Kidney (tissue), 22 donors: ENCODE measurements at places on chromosomes 1 and 21.
A peak's percentile ranks its signal among the peaks of the same experiment; 100 is the strongest.

DNA sequence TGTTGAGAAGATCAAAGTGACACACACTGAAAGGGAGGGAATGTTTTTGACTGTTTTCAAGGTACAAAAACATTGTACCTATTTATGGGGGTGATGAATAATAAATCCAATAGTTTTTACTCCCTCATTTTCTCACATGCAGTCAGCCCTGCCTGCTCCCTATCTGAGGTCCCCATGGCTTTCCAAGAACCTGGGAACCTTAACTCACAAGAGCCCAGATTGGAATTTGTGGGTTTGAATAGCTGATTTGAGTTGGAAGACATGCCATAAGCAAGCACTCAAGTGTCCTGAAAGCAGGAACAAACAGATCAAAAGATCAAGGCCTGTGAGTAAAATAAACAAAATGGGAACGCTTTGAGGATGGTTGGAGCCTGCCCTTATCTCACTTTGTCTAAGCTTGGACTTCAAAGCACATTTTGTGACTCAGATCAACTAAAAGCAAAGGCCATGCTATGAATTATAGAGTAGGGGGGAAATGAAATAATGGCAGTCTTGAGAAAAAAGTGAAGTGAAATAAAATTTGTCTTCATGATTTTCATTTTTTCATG lies 136.6 kb downstream of the LYPLAL1 start:
- DNase-seq = no peak
- H3K4me1 ChIP-seq = no peaks in the 10 kb centered on the region
- no peaks in the 10 kb centered on the region for H3K27me3 ChIP-seq
- H3K27ac ChIP-seq = no peak overlapping the region
- no peaks in the 10 kb centered on the region for H3K36me3 ChIP-seq

DNA sequence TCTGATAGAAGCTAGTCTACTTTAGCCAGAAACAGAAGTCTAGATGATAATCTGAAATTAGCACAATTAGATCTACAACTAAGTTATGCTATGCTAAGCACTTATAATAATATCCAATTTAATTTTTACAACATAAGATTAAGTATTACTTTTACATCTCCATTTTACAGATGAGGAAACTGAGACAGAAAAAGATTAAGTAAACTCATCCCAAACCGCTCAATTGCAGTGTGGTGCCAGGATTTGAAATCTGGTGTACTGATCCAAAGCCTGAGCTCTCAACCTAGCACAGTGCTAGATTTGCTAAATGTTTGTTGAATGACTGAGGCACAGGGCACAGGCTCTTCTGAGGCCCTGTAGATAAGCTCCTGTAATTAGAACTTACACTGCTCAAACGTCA lies 13.8 kb downstream of the KNCN start:
- peaks cover 11% of the 10 kb centered on the region for H3K4me1 ChIP-seq
- DNase-seq = no peak
- H3K4me3 ChIP-seq = no peak overlapping the region
- H3K27me3 ChIP-seq = peaks cover 7% of the 10 kb centered on the region
- no peaks in the 10 kb centered on the region for H3K36me3 ChIP-seq
- H3K27ac ChIP-seq = no peak overlapping the region

DNA sequence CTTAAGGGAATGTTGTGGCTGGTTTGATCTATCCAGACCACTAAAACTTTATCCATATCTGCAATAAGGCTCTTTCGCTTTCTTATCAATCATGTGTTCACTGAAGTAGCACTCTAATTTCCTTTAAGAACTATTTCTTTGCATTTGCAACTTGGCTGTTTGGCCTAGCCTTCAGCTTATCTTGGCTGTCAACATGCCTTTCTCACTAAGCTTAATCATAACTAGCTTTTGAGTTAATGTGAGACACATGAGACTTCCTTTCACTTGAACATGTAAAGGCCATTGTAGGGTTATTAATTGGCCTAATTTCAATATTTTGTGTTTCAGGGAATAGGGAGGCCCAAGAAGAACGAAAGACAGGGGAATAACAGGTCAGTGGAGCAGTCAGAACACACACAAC lies 124.7 kb downstream of the TNFSF18 start:
- no peaks in the 10 kb centered on the region for H3K36me3 ChIP-seq
- DNase-seq = no peak
- no peaks in the 10 kb centered on the region for H3K27me3 ChIP-seq
- H3K4me3 ChIP-seq = no peak overlapping the region

DNA sequence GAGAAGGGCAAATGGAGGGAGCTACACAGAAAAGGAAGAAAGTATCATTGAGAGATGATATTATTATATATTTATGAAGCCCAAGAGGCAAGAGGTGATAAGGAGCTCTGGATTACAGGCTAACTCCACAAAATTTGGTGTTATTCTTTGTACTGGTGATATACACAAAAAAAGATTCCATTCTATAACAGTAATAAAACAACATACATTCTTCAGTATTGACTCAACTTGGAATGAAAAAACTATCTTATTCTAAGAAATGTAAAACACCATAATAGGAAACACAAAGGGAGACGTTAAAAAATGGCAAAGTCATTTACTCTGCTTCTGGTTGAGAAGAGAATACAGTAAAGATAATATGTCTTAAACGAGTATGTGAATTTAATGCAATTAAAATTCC lies 99.4 kb downstream of the TEX35 start:
- H3K4me1 ChIP-seq = no peaks in the 10 kb centered on the region
- no peaks in the 10 kb centered on the region for H3K36me3 ChIP-seq
- H3K27me3 ChIP-seq = no peaks in the 10 kb centered on the region
- DNase-seq = no peak

DNA sequence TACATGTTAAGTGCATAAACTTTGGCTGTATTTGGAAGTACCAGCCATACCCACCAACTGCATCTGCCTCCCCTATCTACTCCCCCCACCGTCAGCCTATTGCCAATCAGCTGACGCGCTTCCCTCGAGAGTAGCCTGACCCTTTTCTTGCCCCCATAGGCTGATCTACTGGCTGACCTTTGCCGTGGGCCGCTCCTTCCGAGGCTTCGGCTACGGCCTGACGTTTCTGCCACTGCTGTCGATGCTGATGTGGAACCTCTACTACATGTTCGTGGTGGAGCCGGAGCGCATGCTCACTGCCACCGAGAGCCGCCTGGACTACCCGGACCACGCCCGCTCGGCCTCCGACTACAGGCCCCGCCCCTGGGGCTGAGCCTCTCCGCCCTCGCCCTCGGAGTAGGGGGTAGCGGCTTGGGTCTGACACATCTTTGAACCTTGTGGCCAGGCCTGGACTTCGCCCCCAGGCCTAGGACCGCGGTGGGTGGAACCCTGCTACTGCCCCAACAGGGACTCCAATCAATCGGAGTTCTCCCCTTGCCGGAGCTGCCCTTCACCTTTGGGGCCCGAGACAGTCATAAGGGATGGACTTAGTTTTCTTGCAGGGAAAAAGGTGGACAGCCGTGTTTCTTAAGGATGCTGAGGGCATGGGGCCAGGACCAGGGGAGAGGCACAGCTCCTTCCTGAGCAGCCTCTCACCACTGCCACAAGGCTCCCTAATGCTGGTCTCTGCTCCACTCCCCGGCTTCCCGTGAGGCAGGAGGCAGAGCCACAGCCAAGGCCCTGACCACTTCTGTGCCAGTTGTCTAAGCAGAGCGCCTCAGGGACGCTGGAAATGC lies 4.0 kb downstream of the GLMP start:
- H3K36me3 ChIP-seq = no peaks in the 10 kb centered on the region
- peaks cover 13% of the 10 kb centered on the region for H3K4me1 ChIP-seq
- peak; percentile 88 for DNase-seq
- H3K4me3 ChIP-seq = peak overlapping the region; percentile 76

DNA sequence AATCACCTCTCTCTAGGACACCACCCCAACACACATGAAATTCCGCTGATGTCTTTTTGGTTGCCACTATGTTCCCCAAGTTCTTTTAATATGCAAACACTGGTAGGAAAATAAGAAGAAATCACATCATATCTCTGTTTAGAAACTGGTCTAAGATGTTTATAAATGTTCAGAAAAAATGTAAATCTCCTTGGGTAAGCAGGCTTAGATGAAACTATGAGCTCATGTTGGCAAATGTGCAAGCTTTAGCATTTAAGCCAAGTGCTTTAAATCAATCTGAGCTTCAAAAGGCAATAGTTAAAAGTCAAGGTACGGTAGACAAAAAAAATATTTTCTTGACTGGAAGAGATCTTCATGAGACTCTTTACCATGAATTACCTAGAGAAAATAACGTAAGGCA lies 25.2 kb upstream of the SLAMF9 start:
- H3K4me1 ChIP-seq = no peaks in the 10 kb centered on the region
- H3K27me3 ChIP-seq = no peaks in the 10 kb centered on the region
- H3K36me3 ChIP-seq = no peaks in the 10 kb centered on the region
- H3K27ac ChIP-seq = no peak overlapping the region

DNA sequence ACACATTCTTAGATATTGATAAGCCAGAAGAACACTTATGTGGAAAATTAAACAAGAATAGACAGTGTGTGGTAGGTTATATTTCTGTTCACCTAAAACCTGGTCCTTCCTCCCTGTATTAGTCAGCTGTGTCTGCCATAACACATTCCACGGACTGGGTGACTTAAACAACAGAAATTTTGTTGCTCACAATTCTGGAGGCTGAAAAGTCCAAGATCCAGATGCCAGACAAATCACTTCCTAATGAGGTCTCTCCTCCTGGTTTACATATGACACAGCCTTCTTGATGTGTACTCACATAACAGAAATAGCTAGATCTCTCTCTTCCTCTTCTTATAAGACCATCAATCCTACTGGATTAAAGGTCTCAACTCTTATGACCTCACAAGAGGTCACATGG lies 25.7 kb downstream of the JMJD4 start:
- no peak overlapping the region for H3K27ac ChIP-seq
- no peak overlapping the region for H3K4me3 ChIP-seq
- no peaks in the 10 kb centered on the region for H3K4me1 ChIP-seq
- H3K36me3 ChIP-seq = no peaks in the 10 kb centered on the region

DNA sequence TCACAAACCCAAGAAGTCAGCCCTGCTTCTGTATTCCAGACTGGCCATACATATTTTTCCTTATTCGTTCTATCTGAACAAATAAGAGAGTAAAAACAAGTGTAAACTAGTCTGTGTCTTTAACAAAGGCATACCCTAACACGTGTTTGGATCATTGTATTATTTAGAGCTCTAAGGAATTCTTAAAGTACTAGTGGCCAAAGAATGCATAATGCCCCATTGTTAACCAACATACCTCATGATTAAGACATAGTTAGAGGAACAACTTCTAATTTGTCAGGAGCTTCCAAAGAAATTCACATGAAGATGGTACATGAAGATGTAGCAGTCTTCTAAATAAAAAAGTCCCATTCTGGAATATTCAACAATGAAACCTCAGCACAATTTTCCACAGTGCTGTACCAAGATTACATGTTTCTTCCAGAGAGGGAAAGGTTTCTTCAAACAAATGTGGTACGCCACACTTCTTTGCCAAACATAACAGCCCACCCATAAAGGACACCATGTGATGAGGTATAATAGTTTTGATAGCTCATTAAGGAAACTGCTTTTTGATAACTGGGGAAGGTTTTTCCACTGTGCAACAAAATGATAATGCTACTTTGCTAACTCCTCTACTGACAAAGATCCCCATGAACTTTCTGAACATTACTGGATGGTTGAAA lies 5.0 kb downstream of the PALMD start:
- peak overlapping the region; percentile 87 for H3K27ac ChIP-seq
- DNase-seq = no peak
- H3K4me1 ChIP-seq = peaks cover 9% of the 10 kb centered on the region
- H3K36me3 ChIP-seq = no peaks in the 10 kb centered on the region
- H3K27me3 ChIP-seq = no peaks in the 10 kb centered on the region
- no peak overlapping the region for H3K4me3 ChIP-seq

DNA sequence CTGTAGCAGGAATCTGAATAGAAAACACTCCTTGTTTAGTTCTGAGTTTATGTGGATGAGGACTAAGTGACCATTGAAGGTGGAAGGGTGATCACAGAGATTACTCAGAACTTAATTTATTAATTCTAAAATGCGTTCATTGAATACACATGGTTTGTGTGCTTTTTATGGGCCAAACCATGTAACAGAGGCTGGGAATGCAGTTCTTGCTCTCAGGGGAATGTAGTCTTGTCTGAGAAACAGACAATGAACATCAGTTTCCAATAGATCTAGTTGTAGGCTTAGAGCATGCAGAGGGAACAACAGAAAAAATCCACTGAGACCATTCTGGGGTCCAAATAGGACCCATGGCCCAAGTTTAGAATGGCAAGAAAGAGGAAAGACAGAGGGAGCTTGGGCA lies 46.1 kb downstream of the ITSN1 start:
- H3K4me3 ChIP-seq = no peak overlapping the region
- H3K27ac ChIP-seq = no peak overlapping the region
- H3K36me3 ChIP-seq = no peaks in the 10 kb centered on the region
- DNase-seq = no peak

GRCh38 chr1:10838541-10838940 lies 42.1 kb upstream of the CASZ1 start:
- H3K4me1 ChIP-seq = no peaks in the 10 kb centered on the region
- H3K27ac ChIP-seq = no peak overlapping the region
- no peak for DNase-seq
- H3K4me3 ChIP-seq = no peak overlapping the region

- H3K27ac ChIP-seq = no peak overlapping the region
- no peaks in the 10 kb centered on the region for H3K36me3 ChIP-seq
- H3K27me3 ChIP-seq = no peaks in the 10 kb centered on the region
- peaks cover 24% of the 10 kb centered on the region for H3K4me1 ChIP-seq
- DNase-seq = no peak
Observed at GRCh38 chr1:204338360-204338759, 21.4 kb downstream of the PLEKHA6 start.

DNA sequence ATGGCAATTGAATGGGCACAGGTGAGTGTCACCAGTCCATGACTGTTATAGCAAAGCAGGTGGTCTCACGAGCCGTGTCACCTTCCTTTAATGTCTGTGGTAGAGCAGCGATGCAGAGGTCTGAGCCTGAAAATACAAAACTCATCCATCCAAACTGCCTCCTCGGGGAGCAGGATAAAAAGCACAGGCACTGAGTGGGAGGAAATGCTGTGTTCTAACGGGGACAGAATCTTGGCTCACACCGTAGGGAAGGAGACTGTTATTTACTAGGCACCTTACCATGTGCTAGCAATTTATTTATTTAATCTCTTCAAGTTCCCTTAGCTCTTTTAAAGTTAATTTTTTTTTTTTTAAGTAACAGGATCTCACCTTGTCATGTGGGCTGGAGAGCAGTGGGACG lies 1.2 kb downstream of the ASCL5 start:
- no peaks in the 10 kb centered on the region for H3K36me3 ChIP-seq
- no peaks in the 10 kb centered on the region for H3K27me3 ChIP-seq
- no peak for DNase-seq
- H3K4me3 ChIP-seq = no peak overlapping the region
- no peaks in the 10 kb centered on the region for H3K4me1 ChIP-seq

- no peaks in the 10 kb centered on the region for H3K36me3 ChIP-seq
- no peaks in the 10 kb centered on the region for H3K4me1 ChIP-seq
- DNase-seq = no peak
- H3K27ac ChIP-seq = no peak overlapping the region
- H3K4me3 ChIP-seq = no peak overlapping the region
- no peaks in the 10 kb centered on the region for H3K27me3 ChIP-seq
Observed at GRCh38 chr1:222210776-222211175, 337.1 kb downstream of the HHIPL2 start.

- no peak for DNase-seq
- H3K27ac ChIP-seq = no peak overlapping the region
- no peaks in the 10 kb centered on the region for H3K27me3 ChIP-seq
- no peak overlapping the region for H3K4me3 ChIP-seq
- no peaks in the 10 kb centered on the region for H3K36me3 ChIP-seq
- no peaks in the 10 kb centered on the region for H3K4me1 ChIP-seq
Observed at GRCh38 chr21:24294171-24294570, 1313.1 kb downstream of the MRPL39 start.

GRCh38 chr1:94753171-94753972 lies 66.8 kb upstream of the SLC44A3 start:
- no peaks in the 10 kb centered on the region for H3K36me3 ChIP-seq
- DNase-seq = no peak
- no peak overlapping the region for H3K4me3 ChIP-seq
- H3K4me1 ChIP-seq = peaks cover 13% of the 10 kb centered on the region
